CD4-positive, alpha-beta T cell treated with Interleukin-6 for 4 hours (primary cell): ENCODE measurements at places on chromosomes 12 and 14.

- no peak for DNase-seq
These were observed 5.1 kb upstream of the PAPOLA start for GRCh38 chr14:96497087-96497486.

DNA sequence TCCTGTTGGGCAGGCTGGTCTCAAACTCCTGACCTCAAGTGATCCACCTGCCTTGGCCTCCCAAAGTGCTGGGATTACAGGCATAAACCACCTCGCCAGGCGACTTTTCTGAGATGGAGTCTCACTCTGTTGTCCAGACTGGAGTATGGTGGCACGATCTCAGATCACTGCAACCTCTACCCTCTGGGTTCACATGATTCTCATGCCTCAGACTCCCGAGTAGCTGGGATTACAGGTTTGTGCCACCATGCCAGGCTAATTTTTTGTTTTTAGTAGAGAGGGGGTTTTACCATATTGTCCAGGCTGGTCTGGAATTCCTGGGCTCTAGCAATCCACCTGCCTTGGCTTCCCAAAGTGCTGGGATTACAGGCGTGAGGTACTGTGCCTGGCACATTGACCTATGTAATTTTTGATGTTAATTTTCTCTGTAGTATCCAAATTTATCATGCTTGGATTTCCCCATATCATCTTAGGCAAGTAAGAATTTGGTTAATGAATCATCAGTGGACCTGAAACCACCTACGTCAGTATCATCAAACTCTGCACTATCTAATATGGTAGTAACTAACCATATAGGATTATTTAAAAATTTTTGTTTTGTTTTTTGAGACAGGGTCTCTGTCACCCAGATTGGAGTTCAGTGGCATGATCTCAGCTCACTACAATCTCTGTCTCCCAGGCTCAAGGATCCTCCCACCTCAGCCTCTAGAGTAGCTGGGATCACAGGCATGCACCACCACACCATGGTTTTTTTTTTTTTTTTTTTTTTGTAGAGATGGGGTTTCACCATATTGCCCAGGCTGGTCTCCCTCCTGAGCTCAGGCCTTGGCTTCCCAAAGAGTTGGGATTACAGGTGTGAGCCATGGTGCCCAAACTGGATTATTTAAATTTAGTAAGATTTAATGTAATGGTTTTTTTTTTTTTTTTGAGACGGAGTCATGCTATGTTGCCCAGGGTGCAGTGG lies 11.9 kb upstream of the ATP5F1B start:
- no peak for DNase-seq

- no peak for DNase-seq
These were observed 91.4 kb upstream of the ALX1 start for GRCh38 chr12:85188619-85189018.

GRCh38 chr12:40313928-40314327 lies 89.1 kb downstream of the LRRK2 start:
- no peak for DNase-seq

- no peak for DNase-seq
These were observed 79.3 kb upstream of the FZD10 start for GRCh38 chr12:130083002-130083401.

GRCh38 chr12:104738776-104739642 lies 219.1 kb downstream of the SLC41A2 start:
- DNase-seq = no peak

DNA sequence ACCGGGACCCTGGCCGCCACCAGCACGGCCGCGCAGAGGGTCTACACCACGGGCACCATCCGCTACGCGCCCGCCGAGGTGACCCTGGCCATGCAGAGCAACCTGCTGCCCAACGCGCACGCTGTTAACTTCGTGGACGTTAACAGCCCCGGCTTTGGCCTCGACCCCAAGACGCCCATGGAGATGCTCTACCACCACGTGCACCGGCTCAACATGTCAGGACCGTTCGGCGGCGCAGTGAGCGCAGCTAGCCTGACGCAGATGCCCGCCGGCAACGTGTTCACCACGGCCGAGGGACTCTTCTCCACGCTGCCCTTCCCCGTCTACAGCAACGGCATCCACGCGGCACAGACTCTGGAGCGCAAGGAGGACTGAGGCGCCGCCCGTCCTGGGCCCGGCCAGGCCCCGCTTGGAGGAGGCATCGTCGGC lies 150.1 kb downstream of the EGLN3 start:
- DNase-seq = no peak

- DNase-seq = no peak
These were observed 5.7 kb downstream of the CCND2 start for GRCh38 chr12:4279198-4279690.

DNA sequence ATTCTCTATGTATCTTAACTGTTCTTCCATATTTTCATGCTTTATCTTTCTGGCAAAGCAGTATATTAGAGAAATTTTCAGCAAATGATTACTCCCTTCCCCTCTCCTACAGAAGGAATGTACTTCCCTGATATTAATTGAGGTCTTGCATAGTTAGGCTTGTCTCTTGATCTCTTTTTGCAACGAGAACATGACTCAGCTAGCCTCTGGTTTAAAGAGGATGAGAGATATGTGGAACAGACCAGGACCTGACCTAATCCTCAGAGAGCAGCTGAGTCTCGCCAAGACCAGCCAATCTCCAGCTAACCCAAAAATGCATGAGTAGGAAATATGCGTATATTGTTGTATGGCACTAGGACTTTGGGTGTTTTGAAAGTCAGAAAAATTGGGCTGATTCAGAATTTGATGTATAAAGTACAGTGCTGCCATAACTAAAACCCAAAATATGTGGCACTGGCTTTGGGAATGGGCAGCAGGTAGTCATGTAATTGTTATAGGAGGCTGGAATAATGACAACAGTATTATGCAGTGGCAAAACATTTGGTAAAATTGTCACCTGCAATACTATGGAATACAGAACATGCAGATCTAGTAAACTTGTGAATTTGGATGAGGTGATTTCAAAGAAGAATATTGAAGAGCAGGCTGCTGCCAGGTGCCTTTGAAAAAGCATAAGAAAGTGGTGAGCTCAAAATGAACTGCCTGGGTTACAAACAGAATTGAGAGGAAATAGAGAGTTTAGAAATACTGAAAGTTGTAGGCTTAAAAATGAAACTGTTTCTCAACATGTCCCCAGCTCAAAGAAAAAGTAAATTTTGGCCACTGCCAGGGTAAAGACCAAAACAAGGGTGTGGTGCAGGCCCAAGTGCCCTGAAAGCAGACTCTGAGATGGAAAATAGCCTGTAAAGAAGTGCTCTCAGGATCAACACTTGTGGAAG lies 9.3 kb upstream of the USP15 start:
- DNase-seq = no peak

DNA sequence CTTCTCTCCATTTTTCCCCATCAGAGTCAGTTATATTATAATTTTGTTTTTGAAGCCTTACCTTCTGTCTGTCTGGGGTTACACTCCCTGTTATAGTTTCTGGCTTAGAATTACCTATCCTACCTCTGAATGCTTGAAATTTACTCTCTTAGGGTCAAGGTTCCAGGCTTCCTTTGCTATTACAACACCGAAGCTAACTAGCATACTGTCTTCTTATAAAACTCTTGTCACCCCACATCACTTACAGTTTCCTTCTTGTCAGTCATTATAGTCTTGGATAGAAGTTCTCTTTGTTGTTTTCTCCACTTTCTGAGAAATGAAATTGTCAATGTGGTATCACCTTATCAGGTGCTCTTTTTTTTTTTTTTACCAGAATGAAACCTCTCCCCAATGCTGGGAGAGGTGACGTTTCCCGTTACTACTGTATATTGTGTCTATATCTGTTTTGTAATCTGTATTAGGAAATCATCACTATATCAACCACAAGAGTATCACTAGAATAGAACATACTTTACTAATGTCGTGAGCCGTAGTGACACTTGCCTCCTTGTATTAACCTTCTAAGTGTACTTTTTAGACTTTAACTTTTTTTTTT lies 69.2 kb upstream of the PSMA6 start:
- no peak for DNase-seq

- DNase-seq = no peak
These were observed 184.5 kb downstream of the MON2 start for GRCh38 chr12:62651138-62651537.

DNA sequence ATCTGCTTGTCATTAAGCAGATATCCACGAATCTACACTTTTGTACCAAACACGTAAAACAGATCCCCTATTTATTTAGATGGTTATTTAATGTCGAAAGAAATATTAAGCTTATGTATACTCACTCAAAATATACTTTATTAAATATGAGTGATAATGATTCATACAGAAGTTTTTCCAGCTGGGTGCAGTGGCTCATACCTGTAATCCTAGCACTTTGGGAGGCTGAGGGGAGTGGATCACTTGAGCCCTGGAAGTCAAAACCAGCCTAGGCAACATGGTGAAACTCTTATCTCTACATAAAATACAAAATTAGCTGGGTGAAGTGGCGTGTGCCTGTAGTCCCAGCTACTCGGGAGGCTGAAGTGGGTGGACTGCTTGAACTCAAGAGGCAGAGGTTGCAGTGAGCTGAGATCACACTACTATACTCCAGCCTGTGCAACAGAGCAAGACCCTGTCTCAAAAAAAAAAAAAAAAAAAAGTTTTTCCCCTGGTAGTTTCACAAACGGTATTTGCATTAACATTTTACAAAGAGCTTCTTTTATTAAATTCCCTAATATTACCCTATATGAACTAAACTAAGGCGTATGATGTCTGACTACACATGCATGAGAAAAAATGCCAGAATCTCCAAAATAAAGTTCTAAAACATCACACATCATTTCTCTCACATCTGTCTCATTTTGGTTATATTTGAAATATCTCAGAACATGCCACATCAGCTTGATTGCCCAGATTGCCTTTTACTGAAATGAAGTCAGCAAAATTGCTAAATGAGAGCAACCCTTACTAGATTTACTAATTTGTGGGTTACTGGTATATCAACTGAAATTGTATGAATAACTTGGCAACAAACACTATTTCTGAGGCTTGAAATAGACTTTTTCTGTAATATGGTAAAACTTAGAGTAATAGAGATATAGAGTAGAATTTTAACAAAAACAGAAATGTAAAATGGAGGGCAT lies 74.9 kb downstream of the PAWR start:
- no peak for DNase-seq

DNA sequence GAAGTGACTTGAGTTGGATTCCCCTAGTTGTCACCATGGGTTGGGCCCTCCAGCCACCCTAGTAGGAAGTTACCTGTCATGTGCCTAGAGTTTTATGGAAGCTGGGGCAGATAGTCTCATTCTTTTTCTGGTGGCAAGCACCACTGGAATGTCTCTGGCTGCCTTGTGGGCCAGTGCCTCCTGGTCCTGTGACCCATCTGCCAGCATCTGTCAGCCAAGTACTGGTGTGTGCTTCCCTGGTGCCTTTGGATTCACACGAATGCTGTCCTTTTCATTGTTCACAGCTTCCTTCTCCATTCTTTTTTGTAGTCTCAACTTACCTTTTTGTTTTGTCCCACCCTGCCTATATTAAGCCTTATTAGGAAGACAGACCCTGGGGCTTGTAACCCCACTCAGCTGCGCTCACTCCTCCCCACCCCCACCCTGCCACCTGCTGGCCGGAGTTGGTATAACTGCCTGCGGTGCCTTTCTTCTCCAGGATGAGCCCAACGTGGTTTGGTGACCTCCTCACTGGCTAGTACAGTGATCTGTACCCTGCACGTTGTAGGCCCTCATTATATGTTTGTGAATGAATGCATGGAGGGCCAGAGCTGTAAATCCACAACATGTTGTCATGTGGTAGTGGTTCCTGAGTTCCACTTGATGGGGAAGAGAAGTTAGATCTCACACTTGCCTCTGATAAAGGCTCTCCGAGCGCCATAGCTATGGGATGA lies 125.7 kb downstream of the TSPAN9 start:
- DNase-seq = peak; percentile 50

DNA sequence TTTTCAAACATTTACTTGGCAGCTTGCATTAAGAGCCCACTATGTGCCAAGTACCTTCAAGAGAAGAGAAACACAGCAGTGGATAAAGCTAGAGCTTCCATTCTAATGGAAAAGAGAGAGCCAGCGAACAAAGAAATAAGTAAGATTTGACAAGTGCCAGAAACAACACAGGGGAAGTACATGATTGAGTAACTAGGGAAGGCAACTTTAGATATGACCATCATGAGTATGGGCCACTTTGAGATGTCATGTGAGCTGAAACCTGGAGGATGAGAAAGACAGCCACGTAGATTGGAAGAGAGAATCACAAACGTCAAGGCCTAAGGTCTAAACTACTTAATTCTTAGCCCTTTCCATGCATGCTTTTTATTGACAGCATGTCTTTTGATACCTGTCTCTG lies 121.4 kb downstream of the ITPR2 start:
- no peak for DNase-seq

DNA sequence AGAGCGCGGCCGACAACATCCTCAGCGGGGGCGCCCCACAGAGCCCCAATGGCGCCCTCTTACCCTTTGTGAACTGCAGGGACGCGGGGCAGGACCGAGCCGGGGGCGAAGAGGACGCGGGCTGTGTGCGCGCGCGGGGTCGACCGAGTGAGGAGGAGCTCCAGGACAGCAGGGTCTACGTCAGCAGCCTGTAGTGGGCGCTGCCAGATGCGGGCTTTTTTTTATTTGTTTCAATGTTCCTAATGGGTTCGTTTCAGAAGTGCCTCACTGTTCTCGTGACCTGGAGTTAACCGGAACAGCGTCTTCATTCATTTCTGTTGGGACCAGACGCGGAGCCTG lies 103.8 kb upstream of the FKBP4 start:
- DNase-seq = peak; percentile 68

- DNase-seq = no peak
These were observed 6.8 kb downstream of the SRSF5 start for GRCh38 chr14:69773571-69774276.

GRCh38 chr12:126509572-126509971 lies 1444.3 kb downstream of the AACS start:
- no peak for DNase-seq

- no peak for DNase-seq
These were observed 52.3 kb upstream of the RD3L start for GRCh38 chr14:103994535-103995184.

- no peak for DNase-seq
These were observed 41.7 kb upstream of the OR5AU1 start for GRCh38 chr14:21197418-21198205.

DNA sequence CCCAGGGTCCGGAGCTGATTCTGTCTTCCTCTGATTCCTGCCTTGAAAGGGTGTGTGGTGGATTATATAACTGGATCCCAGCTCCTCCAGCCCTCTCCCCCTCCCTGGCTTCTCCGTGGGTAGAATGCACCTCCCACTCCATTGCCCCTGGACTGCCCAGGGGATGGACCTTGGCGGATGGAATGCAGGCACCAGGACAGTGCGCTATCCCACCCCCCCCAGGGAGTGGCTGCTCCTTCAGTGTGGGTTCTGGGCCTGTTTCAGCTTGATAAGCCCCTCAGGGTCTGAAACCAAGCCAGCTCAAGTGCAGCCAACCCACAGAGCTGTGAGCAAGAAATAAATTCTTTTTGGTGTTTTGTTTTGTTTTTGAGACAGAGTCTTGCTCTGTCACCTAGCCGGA lies 112.4 kb upstream of the TMEM132D start:
- no peak for DNase-seq

DNA sequence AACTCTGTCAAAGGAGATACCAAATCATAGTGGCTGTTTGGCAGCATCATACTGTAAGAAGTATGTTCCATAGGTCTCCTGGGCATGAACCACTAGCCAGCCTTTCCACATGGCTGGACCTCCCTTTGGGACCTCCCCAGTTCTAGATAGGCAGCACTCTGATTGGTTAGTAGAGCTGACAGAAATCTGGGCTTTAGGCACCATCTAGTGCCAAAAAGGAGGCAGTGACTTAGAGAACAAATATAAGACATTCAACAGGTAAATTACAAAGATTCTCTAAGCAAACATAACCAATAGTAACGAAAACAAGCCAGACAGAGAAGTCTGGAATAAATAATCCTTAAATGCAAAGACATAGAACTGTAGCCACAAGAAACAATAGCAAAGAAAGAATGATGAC lies 148.0 kb upstream of the PDE3A start:
- DNase-seq = no peak
